ENCODE measurements at places on chromosomes 7 and 10.

DNA sequence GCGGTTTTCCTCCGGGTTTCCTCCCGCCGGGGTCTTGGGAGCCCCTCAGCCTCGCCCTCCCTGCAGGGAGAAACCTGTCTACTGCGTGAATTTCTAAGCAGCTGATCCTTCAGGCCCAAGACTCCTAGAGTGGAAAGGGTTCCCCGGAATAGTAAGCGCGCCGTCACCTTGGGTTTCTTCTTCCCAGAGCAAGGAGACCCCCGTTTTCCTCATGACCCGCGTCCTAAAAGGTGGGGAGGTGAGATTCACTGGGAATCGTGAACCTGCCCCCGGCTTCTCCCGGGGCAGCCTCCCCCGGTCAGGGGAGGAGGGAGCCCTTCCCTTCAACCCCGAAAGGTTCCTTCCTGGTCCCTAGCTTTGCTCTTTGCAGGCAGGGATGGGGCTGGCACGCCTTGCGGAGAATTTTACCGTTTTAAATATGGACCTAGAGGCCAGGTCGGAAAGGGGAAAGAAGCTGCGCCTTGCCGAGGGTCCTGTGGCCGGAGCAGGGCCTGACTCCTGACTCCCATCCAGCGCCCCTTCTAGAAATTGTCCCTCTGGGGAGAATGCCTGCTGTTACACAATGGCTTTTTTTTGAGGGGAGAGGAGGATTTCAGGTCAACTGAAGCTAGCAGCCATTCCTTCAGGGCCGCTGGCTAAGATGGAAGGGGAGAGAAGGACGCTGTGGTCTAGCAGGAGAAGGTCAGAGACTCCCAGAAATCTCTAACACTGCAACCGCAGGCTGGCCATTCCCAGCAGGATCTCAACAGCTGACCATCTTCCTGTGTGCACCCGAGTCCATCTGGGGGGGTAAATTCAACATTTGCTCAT is 11.6 kb upstream of the MNX1 start:
- no peak for DNase-seq

DNA sequence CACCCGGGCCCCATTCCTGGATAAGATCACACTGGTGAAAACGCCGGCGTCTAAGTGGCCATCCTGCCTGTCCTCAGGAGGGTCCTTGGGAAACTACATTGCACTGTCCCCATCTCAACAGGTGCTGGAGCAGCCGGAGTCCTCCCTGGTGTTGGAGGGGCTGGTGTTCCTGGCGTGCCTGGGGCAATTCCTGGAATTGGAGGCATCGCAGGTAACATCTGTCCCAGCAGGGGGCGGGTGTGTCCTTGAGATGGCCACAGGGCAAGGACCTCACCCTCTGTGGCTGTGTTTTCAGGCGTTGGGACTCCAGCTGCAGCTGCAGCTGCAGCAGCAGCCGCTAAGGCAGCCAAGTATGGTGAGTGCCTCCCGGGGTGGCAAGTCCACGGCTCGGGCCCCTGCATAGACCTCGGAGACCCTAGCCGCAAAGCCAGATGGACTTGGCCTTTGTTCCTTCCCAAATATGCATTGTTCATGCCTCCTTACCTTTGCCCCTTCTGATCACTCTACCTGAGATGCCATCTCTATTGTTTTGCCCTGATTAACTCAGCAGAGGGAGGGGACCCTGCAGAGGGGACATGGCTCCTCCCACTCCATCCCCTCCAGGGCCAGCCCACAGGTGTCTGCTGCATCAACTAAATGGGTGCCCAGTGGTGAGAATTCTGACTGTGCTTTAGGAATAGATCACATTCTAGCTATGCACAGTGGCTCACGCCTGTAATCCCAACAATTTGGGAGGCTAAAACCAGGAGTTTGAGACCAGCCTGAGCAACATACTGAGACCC is 23.8 kb downstream of the ELN start:
- no peak for DNase-seq

DNA sequence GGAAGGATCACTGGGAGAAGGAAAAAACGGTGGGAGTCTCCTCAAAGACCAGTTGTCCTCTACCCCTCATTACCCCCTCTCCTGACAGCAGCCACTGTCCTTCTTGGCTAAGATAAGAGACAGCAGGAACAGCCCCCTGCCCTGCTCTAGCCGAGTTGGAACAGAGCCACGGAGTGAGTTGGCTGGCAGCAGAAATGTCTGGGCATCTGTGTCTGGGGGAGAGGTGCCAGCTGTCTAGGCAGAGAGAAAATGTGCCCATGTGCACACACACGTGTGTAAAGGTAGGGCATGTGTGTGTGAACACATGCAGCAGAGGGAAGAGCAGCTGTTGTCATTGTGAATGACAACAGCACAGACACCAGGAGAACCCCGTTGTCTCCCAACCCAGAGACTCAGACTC is 9.4 kb upstream of the HILPDA start:
- no peak for DNase-seq

DNA sequence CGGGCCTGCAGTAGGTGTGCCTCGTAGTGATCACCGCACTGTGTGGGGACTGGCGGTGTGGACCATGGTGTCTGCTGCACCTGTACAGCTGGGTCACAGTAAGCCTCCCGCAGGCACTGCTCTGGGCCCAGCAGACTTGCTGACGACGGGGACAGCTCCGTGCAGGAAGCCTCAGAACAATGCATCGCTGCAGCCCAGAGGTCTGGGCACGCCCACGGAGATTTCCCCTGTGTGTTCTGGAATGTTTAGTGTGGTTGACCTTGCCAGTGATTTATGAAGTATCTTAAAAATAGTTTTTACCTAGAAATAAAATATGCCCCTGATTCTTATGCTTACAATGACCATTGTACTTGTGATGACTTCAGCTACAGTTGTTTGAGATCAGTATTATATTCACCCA is 59.1 kb upstream of the ZNF32 start:
- DNase-seq, result no peak

GRCh38 chr7:44757739-44758138 is 9.1 kb downstream of the ZMIZ2 start:
- DNase-seq, result no peak

DNA sequence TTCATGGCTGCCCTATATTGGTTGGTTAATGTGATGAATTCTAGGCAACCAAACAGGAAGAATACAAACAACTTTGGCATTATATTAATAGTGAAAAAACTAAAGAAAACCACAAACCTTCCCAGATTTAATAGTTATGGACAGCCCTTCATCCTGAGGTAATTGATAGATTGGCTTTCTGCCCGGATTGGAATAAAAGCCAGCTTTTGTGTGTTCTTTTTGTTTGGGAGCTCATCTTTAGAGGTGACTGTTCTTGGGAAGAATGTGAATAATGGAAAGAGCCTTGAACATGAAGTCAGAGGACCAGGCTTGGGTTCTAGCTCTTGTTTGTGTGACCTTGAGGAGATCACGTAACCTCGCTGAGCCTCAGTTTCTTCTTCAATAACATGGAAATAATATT is 92.3 kb downstream of the VTI1A start:
- no peak for DNase-seq

DNA sequence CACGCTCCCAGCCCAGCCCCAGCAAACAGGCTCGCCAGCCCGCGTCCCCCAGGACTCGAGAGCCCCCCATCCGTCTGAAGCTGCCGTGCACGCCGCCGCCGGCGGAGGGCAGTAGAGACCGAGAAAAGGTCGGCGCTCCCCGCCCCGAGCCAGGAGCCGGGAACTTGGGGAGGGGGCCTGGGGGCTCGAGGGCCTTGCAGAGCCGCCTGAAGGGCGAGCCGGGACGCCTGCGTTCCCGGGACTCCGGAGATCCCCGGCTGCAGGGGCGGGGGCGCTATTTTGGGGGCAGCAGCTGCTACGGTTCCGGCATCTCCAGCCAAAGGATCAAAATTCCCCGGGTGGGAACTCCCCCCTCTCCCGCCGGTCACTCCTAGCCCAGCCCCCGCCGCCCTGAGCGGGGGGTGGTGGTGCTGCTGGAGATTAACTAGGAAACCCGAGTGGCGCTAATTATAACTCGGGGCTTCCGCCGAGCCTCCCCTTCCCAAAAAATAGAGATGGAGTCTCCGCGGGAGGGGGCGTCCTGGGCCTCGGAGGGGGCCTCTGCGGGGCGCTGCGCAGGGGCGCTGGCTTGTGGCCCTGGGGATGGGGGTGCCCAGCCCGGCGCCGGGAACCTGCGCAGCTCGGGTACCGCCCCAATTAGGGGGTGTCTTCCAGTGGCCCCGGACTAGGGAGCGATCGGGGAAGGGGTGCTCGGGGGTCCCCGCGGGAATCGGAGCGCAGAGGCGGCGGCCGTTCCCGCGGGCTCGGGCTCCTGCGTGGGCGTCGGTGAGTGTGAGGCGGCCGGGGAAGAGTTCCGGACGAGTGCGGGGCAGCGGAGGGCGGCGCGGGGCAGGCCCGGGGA is 608 bp downstream of the ACHE start:
- no peak for DNase-seq

DNA sequence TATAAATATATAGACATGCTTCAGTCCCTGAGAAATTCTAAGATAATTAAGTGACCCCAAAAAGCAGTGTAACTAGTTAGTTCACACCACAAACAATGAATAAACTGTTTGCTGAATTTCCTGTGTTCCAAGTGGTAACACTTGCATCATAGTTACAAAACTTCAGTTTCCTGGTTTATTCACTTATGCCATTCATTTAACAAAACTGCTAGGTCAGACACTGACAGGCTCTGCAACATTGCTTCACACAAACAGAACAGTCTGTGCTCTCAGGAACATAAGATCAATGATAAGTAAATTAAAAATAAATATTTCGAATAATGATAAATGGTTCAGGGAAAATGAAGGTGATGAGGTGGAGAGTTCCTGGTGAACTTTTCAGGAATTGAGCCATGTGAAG is 133.3 kb upstream of the NAMPT start:
- no peak for DNase-seq

DNA sequence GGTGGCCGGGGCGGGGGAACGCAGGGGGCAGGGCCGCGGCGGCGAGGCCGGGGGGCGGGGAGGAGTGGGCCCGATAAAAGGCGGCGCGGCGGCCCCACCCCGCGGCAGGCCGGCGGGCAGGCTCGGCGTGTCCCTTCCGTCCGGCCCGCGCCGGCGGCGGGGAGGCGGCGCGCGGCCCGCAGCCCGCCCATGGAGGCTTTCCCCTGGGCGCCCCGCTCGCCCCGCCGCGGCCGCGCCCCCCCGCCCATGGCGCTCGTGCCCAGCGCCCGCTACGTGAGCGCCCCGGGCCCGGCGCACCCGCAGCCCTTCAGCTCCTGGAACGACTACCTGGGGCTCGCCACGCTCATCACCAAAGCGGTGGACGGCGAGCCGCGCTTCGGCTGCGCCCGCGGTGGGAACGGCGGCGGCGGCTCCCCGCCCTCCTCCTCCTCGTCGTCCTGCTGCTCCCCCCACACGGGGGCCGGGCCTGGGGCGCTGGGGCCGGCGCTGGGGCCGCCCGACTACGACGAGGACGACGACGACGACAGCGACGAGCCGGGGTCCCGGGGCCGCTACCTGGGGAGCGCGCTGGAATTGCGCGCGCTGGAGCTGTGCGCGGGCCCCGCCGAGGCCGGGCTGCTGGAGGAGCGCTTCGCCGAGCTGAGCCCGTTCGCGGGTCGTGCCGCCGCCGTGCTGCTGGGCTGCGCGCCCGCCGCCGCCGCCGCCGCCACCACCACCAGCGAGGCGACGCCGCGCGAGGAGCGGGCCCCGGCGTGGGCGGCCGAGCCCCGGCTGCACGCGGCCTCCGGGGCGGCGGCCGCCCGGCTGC is at the start of gene NANOS1:
Gene NANOS1, plus strand, starts transcription at position 102 of the 808 bp plus-strand sequence. Its CDS starts 88 bp downstream, at position 190.
- DNase-seq, result no peak

GRCh38 chr10:77163670-77164348 is 473.8 kb downstream of the KCNMA1 start:
- no peak for DNase-seq

All from NCI-H187 (cell line).